Caco-2 (cell line): ENCODE measurements at places on chromosomes 3 and 15. TPM values are rescaled to one million over a fixed set of nuclear protein-coding genes. Genes with fewer than 3 reads are reported as not detected.

The GOLGA8S gene
- total RNA-seq, result not detected in 2 replicates

DNA sequence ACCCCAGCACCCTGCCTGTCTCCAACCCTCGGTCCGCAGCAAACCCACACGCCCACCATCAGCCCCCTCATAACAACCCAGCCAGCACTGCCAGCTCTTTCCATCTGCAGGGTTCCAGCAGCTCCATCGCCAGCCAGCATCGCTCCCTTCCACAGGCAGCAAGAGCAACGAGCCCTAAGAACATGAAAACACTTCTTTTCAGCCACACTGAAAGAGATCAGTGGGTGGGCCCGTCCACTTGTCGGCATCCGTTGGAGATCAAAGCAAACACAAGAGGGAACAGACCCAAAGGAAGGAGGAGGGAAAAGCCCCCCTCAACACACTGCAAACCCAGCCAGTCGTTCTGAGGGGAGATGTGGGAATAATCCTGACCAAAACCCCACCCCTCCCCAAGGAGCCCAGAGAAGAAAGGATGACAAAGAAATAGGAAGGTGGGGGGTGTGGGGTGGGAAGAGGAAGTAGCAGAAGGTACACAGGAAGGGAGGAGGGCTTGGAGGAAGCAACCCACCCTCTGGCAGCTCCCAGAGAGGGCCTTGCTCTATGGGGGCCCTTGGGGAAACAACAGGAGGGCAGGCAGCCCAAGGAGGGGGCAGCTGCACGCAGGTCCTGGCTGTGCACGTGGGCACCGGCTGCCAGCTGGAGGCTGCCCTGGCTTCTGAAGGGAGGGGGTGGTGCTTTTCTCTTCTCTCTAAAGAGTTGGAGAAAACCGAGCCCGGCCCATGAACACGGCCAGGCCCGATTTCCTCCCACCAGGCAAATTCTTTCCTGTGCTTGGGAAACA is 473.6 kb upstream of the PROK2 start:
- H3K4me3 ChIP-seq, result no peak overlapping the region
- H3K36me3 ChIP-seq, result no peaks in the 10 kb centered on the region
- no peaks in the 10 kb centered on the region for H3K4me1 ChIP-seq
- H3K27ac ChIP-seq, result no peak overlapping the region
- H3K27me3 ChIP-seq, result no peaks in the 10 kb centered on the region

The TRPM1 gene
- total RNA-seq, result not detected in 2 replicates

DNA sequence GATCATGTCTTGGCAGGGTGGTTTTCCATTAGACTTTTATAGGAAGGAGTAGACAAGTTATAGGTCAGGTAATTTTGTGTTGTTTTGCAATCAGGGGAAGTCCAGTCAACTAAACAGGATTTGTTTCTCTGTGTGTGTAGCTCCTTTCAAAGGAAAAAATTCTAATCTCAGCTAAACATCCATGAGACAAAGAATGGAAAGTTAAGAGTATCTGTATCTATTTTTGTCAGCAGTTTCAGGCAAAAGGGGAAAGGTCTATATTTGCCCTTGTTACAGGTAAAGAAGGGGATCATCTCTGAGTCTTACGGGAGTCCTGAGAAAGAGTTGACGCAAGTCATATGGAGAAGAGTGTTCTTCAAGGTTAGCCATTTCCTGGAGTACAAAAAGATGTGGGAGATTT is 79.3 kb downstream of the GAP43 start:
- no peaks in the 10 kb centered on the region for H3K27me3 ChIP-seq
- DNase-seq, result no peak
- no peak overlapping the region for H3K27ac ChIP-seq
- no peak overlapping the region for H3K4me3 ChIP-seq

The CDHR4 gene
- not detected in 2 replicates for total RNA-seq

DNA sequence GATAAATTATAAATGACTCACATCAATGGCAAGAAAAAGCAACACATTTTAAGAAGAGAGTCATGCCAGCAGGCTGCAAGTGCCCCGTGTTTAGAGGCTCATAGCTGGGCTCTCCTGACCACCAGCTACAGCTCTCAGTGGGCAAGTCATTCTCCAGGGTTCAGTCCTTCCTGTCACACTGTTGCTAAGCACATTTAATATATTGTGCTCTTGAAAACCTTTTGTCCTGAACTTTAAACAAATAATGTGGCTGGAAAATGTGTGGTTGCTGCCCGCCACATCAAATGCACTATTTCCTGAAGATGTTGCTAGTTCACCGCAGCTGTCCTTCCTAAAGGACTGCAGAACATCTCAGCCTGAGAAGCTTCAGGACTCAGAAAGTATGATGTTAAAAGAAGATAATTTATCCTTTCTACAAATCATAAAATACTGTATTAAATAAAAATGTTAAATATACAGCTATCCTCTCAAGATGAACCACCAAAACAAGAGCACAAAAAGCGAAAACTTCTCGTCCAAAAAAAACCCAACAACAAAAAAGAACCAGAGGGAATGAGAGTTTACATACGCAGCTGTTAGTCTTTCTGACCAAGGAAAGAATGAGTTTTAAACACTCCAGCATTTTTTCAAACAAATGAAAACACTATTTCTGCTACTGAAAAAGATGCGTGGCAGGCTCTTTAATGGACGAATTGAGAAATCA is 951 bp downstream of the TARS3 start:
- H3K27me3 ChIP-seq, result no peaks in the 10 kb centered on the region
- DNase-seq, result no peak
- peak overlapping the region; percentile 61 for H3K4me3 ChIP-seq
- peak overlapping the region; percentile 50 for H3K27ac ChIP-seq
- H3K4me1 ChIP-seq, result peaks cover 5% of the 10 kb centered on the region

GRCh38 chr3:177495566-177495965 is 298.3 kb upstream of the TBL1XR1 start:
- no peak overlapping the region for H3K27ac ChIP-seq
- no peaks in the 10 kb centered on the region for H3K36me3 ChIP-seq
- H3K27me3 ChIP-seq, result no peaks in the 10 kb centered on the region
- DNase-seq, result no peak
- H3K4me1 ChIP-seq, result peaks cover 8% of the 10 kb centered on the region
- no peak overlapping the region for H3K4me3 ChIP-seq

The RPL14 gene
- total RNA-seq, result 1,589 and 1,699 TPM in 2 replicates

GRCh38 chr3:55668359-55668758 is 181.3 kb upstream of the WNT5A start:
- H3K27me3 ChIP-seq, result no peaks in the 10 kb centered on the region
- no peak overlapping the region for H3K4me3 ChIP-seq

DNA sequence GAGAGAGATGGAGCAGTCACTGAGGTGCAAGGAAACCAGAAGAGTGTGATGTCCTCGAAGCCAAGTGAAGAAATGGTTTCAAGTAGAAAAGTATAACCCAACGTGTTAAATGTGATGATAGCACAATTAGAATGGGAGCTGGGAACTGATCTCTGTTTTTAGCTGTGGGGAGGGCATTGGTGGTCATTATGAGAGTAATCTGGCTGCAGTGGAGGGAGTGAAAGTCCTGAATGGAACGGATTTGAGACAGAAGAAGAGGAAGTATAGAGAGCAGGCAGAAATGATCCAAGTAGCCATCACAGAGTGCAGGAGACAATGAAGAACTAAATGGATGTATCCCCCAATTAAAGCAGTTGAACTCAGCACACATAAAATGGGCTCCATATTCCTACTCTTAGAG is 235.3 kb downstream of the IGSF11 start:
- no peak overlapping the region for H3K27ac ChIP-seq
- no peak for DNase-seq
- no peaks in the 10 kb centered on the region for H3K36me3 ChIP-seq
- no peak overlapping the region for H3K4me3 ChIP-seq
- no peaks in the 10 kb centered on the region for H3K4me1 ChIP-seq

GRCh38 chr3:147462856-147463255 is 53.7 kb downstream of the ZIC1 start:
- H3K4me1 ChIP-seq, result no peaks in the 10 kb centered on the region
- no peak overlapping the region for H3K4me3 ChIP-seq
- H3K27me3 ChIP-seq, result no peaks in the 10 kb centered on the region
- DNase-seq, result no peak

The CLEC3B gene
- 1.1 TPM in 1 of 2 replicates, not detected in the other for total RNA-seq

The TBCCD1 gene
- 14.5 and 14.7 TPM in 2 replicates for total RNA-seq

The PLA2G4D gene
- not detected in 2 replicates for total RNA-seq

The ITIH1 gene
- 0.49 TPM in 1 of 2 replicates, not detected in the other for total RNA-seq

GRCh38 chr3:121998611-121999473 is 23.2 kb downstream of the ILDR1 start:
- no peak overlapping the region for H3K27ac ChIP-seq
- H3K4me3 ChIP-seq, result no peak overlapping the region
- DNase-seq, result peak; percentile 29

The ISLR2 gene
- not detected in 2 replicates for total RNA-seq

- H3K27me3 ChIP-seq, result no peaks in the 10 kb centered on the region
- no peak overlapping the region for H3K27ac ChIP-seq
- peaks cover 8% of the 10 kb centered on the region for H3K36me3 ChIP-seq
- H3K4me3 ChIP-seq, result no peak overlapping the region
- no peak for DNase-seq
Observed at GRCh38 chr3:126467611-126467955, 8.1 kb downstream of the ZXDC start.

GRCh38 chr15:77029166-77030047 is 34.5 kb downstream of the PSTPIP1 start:
- H3K4me1 ChIP-seq, result no peaks in the 10 kb centered on the region
- peak; percentile 32 for DNase-seq

DNA sequence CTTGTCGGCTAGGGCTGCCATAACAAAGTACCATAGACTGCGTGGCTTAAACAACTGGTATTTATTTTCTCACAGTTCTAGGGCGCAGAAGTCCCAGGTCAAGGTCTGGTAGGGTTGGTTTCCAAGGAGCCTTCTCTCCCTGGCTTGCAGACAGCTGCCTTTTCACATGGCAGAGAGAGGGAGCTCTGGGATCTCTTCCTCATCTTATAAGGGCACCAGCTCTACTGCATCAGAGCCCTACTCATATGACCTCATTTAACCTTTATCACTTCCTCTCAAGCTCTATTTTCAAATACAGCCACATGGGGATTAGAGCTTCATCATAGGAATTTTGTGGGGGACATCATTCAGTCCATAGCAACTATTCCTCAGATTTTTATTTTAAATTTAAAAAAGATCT is 17.6 kb upstream of the PAQR9 start:
- H3K36me3 ChIP-seq, result no peaks in the 10 kb centered on the region
- no peak overlapping the region for H3K27ac ChIP-seq
- no peak overlapping the region for H3K4me3 ChIP-seq
- no peaks in the 10 kb centered on the region for H3K27me3 ChIP-seq
- DNase-seq, result no peak

DNA sequence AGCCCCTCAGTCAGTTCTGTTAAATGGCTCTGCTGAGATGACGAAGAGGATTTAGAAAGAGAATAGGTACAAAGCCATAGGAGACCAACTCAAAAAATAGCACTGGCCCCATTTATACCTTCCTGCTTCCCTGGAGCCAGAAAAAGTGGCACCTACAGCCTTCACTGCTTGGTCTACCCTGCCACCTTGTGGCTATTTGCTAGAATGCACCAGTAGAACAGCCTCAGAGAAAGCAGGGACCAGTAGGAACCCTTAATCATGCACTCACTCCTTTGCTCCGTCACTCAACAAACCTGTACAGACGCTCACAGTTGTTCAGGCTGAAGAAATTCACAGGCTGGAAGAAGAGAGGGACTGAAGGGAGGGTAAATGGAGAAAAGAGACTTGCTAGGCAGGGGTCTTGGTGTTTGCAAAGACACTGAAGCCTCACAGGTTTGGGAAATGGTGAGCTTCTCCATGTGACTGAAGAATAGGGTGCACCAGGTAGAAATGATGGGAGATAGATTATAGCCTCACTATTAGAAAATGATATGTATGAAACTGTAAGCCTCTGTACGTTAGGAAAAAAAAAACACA is 12.1 kb upstream of the RTP2 start:
- DNase-seq, result peak; percentile 80
- no peaks in the 10 kb centered on the region for H3K36me3 ChIP-seq
- no peak overlapping the region for H3K27ac ChIP-seq
- H3K4me1 ChIP-seq, result peaks cover 1% of the 10 kb centered on the region; the same call in 1 of the 2 replicates

GRCh38 chr15:92224843-92225242 is 168.8 kb upstream of the ST8SIA2 start:
- no peaks in the 10 kb centered on the region for H3K4me1 ChIP-seq
- H3K4me3 ChIP-seq, result no peak overlapping the region
- DNase-seq, result no peak
- H3K36me3 ChIP-seq, result no peaks in the 10 kb centered on the region
- no peaks in the 10 kb centered on the region for H3K27me3 ChIP-seq
- H3K27ac ChIP-seq, result no peak overlapping the region

The FBN1 gene
- total RNA-seq, result 0.21 and 0.43 TPM in 2 replicates

The CD96 gene
- total RNA-seq, result 0.59 and 1.5 TPM in 2 replicates

The MOBP gene
- 0.27 and 0.60 TPM in 2 replicates for total RNA-seq

The TMEM40 gene
- total RNA-seq, result 0.86 and 1.0 TPM in 2 replicates

DNA sequence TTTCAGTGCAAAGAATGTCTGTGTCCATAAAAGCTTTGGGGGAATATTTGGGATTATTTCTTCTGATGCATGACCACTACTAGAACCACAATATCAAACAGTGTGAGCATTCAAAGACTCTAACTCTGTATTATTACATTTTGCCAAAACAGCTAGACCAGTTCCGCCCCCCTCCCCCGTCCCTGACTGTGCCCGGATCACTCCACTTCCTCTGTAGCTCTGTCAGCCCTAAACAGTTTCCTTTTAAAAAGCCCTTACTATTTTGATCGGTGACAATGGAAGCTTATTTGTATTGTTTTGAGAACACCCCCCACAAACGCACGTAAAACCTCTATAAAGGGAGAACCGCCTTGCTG is 36.6 kb upstream of the EPHB3 start:
- H3K4me3 ChIP-seq, result peak overlapping the region; percentile 39
- no peaks in the 10 kb centered on the region for H3K4me1 ChIP-seq
- H3K36me3 ChIP-seq, result no peaks in the 10 kb centered on the region
- H3K27me3 ChIP-seq, result no peaks in the 10 kb centered on the region
- no peak overlapping the region for H3K27ac ChIP-seq
- no peak for DNase-seq

The GPR160 gene
- total RNA-seq, result 14.8 and 16.1 TPM in 2 replicates

GRCh38 chr3:59876533-59877062 is 826.8 kb upstream of the CFAP20DC start:
- H3K36me3 ChIP-seq, result no peaks in the 10 kb centered on the region
- no peak overlapping the region for H3K27ac ChIP-seq
- H3K27me3 ChIP-seq, result no peaks in the 10 kb centered on the region; the same call in 1 of the 2 replicates
- no peak for DNase-seq

DNA sequence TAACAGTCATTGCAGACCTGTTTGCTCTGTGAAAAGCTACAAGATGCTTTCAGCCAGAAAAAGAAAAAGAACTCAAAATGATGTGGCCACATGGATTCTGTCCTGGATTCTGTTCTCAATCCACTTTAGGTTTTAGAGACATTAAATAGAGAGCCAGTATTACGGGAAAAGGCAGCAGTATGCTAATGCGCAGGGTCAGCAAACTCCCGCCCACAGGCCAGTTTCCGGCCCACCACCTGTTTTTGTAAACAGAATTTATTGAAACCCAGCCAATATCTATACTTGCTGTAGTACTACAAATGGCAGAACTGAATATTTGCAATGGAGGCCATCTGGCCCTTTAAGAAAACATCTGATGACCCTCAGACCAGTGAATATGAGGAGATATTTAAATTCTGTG is 416.1 kb downstream of the ERC2 start:
- peak overlapping the region; percentile 21 for H3K27ac ChIP-seq
- H3K27me3 ChIP-seq, result no peaks in the 10 kb centered on the region
- DNase-seq, result no peak
- H3K4me1 ChIP-seq, result peaks cover 88% of the 10 kb centered on the region
- no peaks in the 10 kb centered on the region for H3K36me3 ChIP-seq
- no peak overlapping the region for H3K4me3 ChIP-seq
